SIG-M5 (cell line): ENCODE measurements at places on chromosomes 11 and 22.
A peak's percentile ranks its signal among the peaks of the same experiment; 100 is the strongest.

GRCh38 chr11:35419184-35419829, at the start of gene SLC1A2:
SLC1A2 (minus strand) TSS chr11:35419558; CDS start chr11:35418966, 592 bp downstream.
- DNase-seq = no peak

DNA sequence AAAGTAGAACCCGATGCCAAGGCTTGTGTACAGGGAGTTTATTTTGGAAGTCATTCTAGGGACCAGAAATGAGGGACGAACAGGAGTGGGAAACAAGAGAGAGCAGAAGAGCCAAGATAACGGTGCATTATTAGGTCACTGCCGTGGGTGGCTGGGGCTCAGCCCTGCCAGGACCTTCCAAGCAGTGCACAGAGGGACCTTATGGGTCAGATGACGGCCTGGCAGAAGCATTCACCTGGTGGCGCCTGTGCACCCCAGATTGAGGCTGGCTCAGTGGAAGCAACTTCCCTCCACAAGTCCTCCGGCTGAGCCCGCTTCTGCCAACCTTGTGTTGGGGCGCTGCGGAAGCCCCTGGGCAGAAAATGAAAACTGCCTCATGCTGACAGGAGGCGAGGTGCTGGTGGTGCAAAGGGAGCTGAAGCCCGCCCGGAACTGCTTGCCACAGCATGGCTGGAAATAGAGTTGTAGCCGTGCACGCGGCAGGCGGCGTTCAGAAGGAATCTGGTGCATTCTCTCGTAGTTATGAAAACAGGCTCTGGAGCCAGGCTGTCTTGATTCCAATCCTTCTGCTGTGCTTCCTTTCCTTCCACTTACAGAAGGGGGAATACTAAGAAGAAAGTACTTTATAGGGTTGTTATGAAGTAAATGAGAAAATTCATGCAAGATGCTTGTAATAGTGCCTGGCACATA, 22.2 kb upstream of the TP53I11 start:
- no peak for DNase-seq

DNA sequence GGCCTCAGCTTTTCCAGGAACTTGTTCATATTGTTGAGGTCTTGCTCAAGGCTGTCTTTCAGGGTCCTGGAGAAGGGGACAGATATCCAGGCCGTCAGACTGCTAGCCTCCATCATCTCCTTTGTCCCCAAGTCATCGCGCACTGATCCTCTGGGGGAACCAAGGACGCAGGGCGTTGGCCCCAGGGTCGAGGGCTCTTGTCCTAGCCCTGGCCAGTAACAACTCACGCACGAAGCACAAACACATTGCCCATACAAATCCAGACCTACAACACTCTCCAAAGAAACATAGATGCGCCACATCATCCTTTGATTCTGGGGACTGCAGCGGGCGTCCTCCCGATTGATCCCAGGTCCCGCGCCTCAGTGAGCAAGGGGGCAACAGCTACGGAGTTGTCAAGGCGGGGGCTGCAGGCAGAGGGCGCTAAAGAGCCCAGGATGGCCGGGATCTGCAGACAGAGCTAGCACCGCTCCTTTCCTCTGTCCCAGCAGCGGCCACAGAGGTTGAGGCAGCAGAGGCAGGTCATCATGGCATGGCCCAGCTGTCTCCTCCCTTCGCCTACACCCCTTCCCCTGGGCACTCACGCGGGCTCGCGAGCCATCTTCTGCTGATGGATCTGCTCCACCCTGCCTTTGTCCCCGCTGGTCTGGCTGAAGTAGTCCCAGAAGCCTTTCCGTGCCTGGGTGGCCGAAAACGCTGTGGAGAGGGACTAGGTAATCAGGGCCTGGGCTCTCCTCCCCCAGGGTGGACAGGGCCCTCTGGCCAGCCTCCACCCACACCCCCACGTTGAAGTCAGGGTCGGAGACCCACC, 472 bp downstream of the APOA5 start:
- no peak for DNase-seq

DNA sequence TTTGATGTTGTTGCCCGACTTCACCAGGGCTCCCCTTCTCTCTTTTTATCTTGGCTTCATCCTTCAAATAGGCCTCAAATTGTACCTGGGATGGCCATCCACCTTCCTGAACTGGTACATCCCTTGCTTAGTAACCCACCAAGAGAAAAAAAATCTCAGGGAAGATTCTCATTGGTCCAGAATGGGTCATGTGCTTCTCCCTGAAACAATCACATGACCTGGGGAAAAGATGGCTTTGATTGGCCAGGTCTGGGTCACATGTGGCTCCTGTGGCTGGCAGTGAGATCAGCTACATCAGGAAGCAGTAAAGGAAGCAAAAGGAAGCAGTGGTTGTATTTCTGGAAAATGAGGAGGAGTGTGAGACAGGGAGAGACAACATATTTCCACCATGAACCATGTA, 540.2 kb downstream of the MIAT start:
- no peak for DNase-seq

GRCh38 chr11:59380263-59381059, 21.8 kb downstream of the OR5AN1 start:
- no peak for DNase-seq

DNA sequence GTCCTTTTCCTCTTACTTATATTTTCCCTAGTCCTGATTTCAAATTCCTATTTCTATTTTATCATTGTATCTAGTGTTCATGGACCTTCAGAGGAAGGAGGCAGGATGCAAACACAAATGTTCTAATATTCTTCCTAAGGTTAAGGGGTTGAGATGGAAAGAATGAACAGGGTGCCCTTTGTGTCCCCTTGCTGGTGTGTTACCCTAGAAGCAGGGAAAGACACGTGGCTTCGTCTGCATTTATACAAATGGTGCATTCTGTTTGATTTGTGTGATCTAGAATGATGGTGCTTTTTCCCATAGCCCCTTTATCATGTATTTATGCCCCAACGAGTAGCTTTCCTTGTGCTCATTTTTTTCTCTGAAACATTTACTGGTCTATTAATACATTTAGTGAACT, 76.2 kb downstream of the PLEKHA7 start:
- DNase-seq = no peak

DNA sequence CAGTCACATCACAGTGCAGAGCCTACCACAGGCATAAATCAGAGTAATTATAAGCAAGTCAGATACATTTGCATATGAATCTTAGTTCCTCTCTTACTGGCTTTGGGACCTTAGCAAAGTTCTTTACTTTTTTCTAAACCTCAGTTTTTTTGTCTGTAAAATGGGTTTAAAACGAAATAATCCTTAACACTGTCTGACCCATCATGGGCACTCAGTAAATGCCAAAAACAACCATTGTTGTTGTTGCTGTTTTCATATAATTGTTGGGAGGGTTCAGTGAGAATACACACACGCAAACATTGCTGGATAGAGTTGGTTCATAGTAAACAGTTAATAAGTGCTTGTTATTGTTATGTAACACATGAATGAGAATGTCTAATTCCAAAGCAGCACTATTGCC, 184.9 kb downstream of the BLID start:
- no peak for DNase-seq

DNA sequence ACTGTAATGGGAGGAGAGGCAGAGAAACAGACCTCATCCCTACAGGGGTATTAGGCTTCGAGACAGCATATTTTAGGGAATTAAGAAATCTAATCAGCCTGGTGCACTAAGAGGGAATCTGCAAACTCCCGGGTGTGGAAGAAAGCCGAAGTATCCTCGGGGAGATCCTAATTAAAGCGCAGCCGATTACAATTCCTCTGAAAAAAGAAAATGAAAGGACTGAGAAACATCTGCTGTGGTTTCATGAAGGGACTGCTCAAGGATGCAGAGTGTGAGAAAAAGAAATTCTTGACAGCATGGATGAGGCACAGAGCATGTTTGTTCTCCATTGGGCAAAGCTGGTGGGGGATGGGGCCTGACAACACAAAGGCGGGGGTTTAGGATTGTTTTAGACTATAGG, 290.0 kb upstream of the LARGE1 start:
- DNase-seq = no peak

GRCh38 chr22:50500452-50500851, 7.0 kb downstream of the LMF2 start:
- DNase-seq = no peak

GRCh38 chr11:130051082-130051481, 18.6 kb upstream of the APLP2 start:
- DNase-seq = peak; percentile 74

DNA sequence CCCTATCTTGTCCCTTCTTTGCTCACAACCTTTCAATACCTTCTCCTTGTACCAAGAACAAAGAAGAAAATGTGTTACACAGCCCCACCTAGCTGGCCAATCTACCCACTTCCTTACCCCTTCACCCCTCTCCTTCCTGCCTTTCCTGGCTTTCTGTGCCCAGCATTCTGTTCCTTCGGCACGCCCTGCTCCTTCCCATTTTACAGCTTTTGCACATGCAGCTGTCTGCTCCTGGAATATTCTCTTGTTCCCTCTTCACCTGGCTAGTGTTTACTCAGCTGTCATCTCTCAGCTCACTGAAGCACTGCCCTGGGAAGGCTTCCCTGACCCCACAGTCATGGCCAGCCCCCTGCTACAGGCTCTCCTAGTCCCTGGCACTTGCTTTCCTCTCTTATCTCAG, 30.7 kb downstream of the SERPINH1 start:
- DNase-seq = no peak

DNA sequence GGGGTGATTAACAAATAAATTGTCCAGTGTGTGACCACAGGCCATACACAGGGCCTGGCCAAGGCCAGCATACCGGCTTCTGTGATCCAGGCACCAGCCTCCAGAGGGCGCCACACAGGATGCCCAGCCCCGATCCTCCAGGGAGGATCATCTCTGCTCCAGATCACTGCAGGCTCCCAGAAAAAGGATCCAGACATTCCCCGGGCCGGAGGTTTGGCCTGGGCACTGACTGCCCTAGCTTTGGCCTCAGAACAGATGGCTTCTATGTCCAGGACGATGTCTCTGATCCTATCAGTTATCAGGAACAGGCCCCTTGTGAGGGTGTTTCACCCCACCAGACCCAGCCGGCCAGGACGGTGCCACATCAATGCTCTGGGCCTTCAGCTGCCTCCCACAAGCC, 74.5 kb upstream of the LMO1 start:
- no peak for DNase-seq

- DNase-seq = no peak
These were observed 25.2 kb downstream of the FLRT1 start for GRCh38 chr11:64060861-64061444.

- DNase-seq = no peak
These were observed 44.1 kb downstream of the MYH9 start for GRCh38 chr22:36343720-36344105.

GRCh38 chr22:49776891-49777290, 50.8 kb downstream of the BRD1 start:
- no peak for DNase-seq

- DNase-seq = no peak
These were observed 145.0 kb upstream of the GRK3 start for GRCh38 chr22:25419247-25420113.

GRCh38 chr11:74950374-74950969, 1.4 kb downstream of the SPCS2 start:
- no peak for DNase-seq
